ENCODE measurements at places on chromosomes 1 and 21.
A peak's percentile ranks its signal among the peaks of the same experiment; 100 is the strongest.

GRCh38 chr21:40846103-40846502 is 855 bp downstream of the DSCAM start:
- no peak for DNase-seq

GRCh38 chr1:234520908-234521817 is 42.2 kb upstream of the TARBP1 start:
- DNase-seq = no peak

- peak; percentile 24 for DNase-seq
Observed at GRCh38 chr1:159935719-159936272, 9.6 kb downstream of the IGSF9 start.

DNA sequence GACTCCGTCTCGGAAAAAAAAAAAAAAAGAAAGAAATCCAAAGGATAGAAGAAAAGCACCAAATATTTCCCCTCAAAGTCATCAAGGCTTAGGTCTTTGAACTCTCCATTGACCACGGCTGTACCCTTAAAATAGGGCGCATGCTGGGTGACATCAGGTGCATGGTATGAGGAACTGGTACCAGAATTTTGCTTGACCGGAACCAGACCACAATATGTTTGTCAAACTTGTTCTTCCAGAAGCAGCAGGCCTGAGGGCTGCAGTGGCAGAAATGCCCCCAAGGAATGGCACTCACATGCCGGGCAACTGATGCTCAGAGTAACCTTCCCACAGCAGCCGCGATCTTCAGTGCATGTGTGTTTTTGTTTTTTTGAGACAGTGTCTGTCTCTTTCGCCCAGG is 21.0 kb downstream of the RCC1 start:
- peak; percentile 19 for DNase-seq

DNA sequence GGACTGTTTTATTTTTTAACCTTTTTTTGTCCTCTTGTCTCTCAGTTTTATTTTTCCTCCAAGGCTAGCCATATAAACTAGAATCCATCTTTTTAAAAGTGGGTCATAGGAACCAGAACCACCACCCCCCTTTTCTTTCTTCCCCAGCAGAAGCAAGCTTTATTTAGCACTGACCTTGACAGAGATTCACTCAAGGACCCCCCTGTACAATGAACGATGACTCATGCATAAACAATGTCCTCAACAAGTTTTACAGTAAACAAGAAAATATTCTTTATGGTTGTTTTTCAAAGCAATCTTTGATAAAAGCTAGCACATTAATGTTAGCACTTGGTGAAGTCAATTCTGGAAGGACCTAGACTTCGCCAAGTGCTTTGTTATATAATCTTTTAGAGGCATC is 14.1 kb downstream of the PKN2 start:
- no peak for DNase-seq

DNA sequence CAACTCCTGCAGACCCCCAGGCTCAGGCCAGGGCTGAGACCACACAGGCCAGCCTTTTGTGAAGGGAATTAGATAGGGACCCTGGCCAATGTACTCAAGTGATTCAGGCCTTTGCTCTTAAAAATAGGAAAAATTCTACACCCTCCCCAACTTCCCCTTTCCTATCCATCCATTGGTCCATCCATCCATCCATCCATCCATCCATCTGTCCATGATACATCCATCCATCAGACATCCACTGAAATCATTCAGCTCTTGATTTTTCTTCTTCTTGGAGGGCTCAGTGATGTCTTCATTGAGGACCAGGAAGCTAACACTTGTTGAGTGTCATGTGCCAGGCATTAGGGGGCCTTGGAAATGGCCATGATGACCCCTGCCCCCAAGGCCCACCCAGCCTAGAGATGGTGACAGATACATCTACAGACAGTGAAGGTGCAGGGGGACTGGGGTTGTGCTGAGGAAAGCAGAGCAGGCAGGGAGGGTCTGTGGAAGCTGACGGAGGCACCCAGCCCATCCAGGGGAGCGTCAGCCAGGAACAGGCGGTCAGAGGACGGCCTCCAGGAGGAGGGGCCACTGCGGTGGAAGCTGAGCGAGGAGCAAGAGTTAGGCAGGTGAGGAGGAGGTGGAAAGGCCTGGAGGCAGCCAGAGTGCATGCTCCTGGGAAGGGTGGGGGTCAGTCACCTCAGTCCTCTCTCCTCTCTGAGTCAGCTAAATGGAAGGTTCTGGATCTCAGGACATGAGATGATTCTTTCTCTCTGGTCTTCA is 81.9 kb downstream of the EPHB2 start:
- DNase-seq = no peak

- peak; percentile 78 for DNase-seq
Observed at GRCh38 chr1:1021920-1022259, 2.0 kb downstream of the AGRN start.

GRCh38 chr1:116380499-116381242 is 7.6 kb downstream of the ATP1A1 start:
- no peak for DNase-seq

DNA sequence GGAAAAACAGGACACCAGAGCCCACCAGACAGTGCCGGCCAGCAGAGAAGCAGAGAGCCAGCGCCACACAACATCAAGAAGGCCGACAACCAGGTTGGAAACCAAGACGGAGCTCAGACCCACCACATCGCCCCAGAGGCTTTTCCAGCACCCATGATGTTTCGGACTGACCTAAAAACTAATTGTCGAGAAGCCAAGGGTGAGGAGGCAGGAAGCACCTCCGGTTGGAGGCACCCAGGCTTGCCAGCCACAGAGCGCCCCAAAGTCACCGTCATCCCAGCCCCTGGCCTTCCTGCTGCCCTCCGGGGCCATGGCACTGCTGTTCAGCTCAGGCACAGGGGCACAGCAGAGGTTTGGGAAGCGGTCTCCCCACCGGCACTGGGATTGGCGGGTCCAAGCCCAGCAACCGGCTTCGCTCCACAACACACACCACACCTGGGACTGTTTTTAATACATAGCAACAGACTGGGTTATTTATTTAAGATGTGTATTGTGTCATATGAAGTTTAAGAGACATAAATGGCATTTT is 67.2 kb downstream of the SLC37A1 start:
- DNase-seq = no peak

GRCh38 chr1:166874464-166874863 is 1.6 kb downstream of the TADA1 start:
- DNase-seq = no peak

DNA sequence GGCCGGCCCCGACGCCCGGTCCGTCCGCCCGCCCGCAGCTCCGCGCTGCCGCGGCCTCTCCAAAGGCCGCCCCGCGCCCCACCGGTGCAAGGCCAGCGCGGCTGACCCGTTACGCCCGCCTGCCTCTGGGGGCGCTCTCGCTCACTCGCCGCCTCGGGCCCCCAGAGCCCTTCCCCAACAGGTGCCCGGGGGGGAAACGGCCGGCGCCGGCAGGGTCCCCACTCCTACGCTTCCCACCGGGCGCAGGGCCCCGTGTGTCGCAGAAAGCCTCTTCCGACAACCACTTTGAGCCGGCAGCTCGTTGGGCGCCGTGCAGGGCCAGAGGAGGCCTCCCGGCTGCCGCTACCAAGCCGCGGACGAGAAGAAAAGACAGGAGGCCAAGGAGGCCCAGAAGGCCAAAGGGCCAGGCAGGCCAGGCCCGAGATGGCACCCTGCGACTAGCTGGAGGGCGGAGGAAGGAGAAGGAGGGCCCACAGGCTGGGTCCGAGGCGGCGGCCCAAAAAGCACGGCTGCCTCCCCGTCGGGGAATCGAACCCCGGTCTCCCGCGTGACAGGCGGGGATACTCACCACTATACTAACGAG is 64.9 kb upstream of the FCGR2A start:
- DNase-seq = peak; percentile 81

DNA sequence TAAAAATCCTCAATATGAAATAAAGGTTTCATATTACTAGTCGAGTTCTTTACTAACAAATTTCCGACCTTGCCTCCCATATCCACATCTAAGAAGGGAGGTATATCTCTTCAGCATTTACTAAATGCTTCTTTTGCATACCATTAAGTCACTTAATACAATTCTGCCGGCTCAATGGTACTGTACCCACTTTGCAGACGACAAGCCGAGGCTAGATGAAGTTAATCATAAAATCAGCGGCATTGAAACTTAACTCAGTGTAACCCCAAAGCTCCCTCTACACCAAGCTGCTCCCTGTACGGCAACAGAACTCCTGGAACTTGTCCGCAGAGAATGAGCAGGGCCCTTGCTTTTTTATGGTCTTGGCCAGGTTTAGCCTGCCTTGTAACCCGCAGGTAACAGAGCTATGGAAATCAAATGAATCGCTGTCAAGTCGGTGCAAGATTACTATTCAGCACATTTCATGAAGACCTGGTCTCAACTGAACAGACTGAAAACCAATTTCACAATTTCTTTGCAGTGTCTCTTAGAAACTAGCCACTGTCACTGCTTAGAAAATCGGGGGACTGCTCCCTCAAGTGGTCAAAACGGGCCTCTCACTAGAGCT is 738 bp downstream of the INTS7 start:
- no peak for DNase-seq

- no peak for DNase-seq
Observed at GRCh38 chr1:200774735-200775444, 36.2 kb downstream of the CAMSAP2 start.

GRCh38 chr1:53111073-53111556 is 31.3 kb downstream of the SLC1A7 start:
- DNase-seq = no peak

GRCh38 chr1:181777812-181778211 is 283.7 kb downstream of the ZNF648 start:
- peak; percentile 40 for DNase-seq

- DNase-seq = no peak
Observed at GRCh38 chr1:3831689-3832088, 25.3 kb downstream of the CEP104 start.

- DNase-seq = no peak
Observed at GRCh38 chr1:194293851-194294405, 1107.5 kb upstream of the B3GALT2 start.

- DNase-seq = no peak
Observed at GRCh38 chr1:54139711-54140110, 13.1 kb downstream of the CDCP2 start.

GRCh38 chr1:170145061-170145460 is 698 bp upstream of the NTMT2 start:
- no peak for DNase-seq
